ENCODE measurements at places on chromosomes 3 and 15.

DNA sequence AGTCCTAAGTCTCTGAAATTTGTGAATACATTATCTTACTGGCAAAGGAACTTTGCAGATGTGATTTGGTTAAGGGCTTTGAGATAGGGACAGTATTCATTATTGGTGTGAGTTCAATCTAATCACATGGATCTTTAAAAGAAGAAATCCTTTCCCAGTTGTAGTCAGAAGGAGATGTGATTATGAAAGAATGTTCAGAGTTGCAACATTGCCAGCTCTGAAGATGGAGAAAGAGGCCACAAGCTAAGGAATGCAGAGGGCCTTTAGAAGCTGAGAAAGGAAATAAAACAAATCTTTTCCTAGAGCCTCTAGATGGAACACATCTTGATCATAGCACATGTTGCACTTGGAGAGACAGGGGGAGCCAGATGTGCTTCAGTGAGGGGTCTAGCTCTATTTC lies 27.7 kb upstream of the SIAH2 start:
- no peak for DNase-seq

GRCh38 chr3:183313351-183313750 lies 60.3 kb downstream of the B3GNT5 start:
- no peak for DNase-seq

- peak; percentile 60 for DNase-seq
These were observed 67.7 kb downstream of the SLC30A4 start for GRCh38 chr15:45454814-45455213.

DNA sequence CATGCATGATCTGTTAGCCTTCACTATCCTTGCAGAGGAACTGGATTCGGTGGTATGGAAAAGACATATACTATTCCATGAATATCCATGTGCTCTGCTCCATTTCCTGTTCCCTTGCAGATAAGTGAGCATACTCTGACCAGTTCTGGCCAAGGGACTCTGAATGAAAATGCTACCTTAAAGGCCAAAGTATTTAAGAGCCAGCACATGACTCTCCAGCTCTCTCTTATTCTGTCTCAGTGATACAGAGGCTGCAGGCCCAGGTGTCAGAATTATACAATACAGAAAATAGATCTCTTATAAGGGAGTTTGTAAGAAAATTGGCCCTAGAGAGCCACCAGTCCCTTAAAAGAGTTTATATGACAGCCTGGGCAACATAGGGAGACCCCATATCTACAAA lies 779.7 kb upstream of the CFAP20DC start:
- no peak for DNase-seq

DNA sequence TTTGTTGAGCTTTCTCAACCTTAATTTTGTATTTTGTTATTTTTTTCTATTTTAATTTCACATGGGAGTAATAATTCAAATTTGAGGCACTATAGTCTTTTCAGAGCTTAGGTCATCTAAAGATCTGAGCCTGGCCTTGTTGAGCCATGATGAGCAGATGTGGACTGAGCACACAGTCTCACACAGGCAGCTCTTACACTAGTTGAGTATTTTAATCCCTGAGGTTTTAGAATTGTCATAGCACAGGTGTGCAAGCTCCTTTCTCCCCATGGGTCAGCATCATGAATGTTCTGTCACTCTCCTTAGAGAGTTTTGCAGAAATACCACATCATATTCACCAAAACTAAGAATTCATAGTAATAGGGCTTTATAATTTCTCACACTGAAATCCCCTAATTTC lies 4.9 kb downstream of the ZBTB38 start:
- no peak for DNase-seq
